ENCODE measurements at places on chromosomes 3 and 15. TPM values are rescaled to one million over a fixed set of nuclear protein-coding genes. Genes with fewer than 3 reads are reported as not detected.

The FOXB1 gene
- total RNA-seq: not detected

The CRABP1 gene
- total RNA-seq: not detected

The MAGEL2 gene
- total RNA-seq: not detected

The TUSC7 gene
- not detected for total RNA-seq

The PTPN23 gene
- total RNA-seq: 12.1 TPM

The TEX55 gene
- not detected for total RNA-seq

The PARL gene
- 45.8 TPM for total RNA-seq

DNA sequence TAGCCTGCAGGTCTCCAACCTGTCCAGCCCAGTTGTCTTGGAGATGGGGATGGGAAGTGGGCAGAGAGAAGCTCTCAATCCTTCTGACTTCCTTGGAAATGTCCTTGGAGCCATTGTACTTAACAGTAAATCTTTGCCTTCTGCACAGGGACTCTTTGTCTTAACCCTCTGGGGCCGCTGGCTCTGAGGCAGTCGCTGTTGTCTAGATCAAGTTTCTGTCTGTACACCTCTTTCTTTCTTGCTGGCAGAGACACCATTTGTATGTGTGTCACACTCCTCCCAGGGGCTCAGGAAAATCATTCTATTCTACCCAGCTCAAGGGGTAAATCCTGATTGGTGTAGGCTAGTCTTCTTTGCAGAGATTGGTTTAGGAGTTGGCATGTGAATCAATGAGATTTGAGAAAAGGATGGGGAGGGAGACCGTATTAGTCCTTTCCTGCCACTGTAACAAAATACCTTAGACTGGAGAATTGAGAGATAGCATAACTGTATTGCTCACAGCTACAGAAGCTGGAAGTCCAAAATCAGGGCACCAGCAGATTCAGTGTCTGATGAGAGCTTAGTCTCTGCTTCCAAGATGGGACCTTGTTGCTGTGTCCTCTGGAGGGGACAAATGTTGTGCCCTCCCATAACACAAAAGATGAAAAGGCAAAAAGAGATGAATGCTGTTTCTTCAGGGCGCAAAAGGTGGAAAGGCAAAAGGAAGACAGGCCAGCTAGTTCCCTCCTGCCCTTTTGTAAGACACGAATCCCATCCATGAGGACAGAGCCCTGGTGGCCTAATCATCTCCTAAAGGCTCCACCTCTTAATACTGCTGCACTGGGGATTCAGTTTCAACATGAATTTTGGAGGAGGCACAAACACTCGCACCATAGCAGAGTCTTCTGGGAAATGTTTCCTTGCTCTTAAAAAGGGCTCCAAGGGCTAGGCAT is 66.3 kb downstream of the PPCDC start:
- no peak for DNase-seq

DNA sequence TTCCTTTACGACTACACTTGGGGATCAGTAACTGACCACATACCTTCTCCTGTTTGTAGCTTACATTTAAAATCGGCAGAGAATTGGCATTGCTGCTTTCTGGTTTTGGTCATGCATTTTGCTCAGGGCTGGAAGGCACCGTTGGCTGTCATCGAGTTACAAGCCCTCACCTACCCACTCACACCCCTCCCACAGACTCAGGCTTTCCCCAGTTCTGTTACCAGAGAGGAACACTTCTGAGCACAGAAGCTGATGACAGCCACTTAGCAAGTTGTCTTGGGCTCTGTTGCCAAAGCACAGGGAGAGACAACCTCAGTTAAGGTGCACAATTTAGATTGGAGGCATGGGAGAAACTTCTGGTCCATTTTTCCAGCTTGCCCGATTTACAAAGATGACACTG is 204.8 kb upstream of the TOPAZ1 start:
- no peak for DNase-seq

DNA sequence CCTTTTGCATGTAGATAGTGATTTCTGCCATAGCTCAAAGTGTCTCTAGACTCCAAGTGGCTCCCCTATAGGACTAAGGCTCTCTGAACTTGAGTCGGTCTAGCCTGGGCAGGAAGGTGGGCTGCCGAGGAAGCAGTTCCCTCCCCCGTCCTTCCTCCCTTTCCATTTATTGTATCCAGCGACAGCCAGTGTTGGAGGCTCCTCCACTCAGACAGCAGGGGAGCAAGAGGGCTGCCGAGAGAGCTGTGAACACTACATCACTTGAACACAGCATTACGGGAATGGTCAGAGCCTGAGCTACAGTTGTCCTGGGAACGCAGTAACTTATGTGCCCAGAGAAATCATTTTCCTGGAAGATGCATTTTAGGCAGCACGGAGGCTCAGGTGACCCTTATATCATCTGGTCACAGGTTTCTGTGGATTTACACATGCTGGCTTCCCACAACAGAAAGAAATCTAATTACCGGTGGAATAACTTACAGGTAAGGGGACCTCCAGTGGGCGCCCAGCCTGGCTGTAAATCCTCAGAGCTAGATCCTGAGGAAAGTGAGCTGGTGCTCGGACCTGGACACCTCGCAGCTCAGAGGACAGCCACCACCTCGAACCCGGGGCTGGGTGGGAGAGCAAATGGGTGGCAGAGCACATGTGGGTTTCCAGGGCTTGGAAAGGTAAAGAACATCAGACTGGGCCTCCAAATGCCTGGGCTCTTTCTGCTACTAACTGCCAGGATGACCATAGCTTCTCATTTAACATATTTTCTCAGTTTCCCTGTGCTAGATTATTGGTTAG is 197.1 kb downstream of the UACA start:
- DNase-seq: no peak

GRCh38 chr3:102447272-102447671 is 12.5 kb downstream of the ZPLD1 start:
- DNase-seq: no peak

GRCh38 chr15:76584868-76585575 is 248.4 kb downstream of the ISL2 start:
- no peak for DNase-seq

- DNase-seq: no peak
Observed at GRCh38 chr3:278300-279064, 81.9 kb downstream of the CHL1 start.

- DNase-seq: peak; percentile 67
Observed at GRCh38 chr15:39919748-39920509, at the start of gene GPR176. Gene GPR176 (minus strand): TSS chr15:39920266. CDS start chr15:39920026, 240 bp downstream.

DNA sequence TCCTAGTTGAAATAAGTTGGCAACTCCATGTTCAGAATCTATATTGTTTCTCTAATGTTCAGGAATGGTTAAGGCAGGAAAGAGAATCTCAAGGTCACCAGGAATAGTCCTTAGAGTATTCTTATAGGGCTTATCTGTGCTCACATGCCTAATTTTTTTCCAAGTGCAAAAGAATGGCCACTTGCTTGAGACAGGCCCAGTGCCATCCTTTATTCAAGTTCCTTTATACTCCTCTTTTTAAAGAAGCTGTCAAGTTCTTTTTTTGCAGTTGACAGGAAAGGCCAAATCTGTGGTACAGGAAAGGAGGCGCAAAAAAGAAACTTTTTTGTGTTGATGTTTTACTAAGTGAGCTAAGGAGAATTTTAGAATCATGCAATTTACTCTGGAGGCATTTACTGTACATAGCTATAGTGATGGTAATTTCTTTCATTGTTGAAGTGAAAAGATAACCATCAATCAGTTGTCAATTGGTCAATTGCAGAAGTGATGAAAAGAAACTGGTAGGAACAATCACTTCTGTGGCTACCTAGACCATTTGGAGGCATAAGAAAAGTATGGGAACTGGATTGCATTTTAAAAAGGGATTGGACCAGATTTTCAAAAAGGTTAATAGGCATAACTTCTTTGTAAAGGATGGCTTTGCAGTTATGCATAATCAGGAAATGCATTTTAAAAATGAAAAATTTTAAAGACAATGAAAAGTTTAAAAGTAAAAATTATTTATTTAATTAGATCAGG is 102.5 kb upstream of the SOX2 start:
- DNase-seq: no peak

- DNase-seq: peak; percentile 19
Observed at GRCh38 chr15:58038426-58039078, 27.0 kb downstream of the ALDH1A2 start.

DNA sequence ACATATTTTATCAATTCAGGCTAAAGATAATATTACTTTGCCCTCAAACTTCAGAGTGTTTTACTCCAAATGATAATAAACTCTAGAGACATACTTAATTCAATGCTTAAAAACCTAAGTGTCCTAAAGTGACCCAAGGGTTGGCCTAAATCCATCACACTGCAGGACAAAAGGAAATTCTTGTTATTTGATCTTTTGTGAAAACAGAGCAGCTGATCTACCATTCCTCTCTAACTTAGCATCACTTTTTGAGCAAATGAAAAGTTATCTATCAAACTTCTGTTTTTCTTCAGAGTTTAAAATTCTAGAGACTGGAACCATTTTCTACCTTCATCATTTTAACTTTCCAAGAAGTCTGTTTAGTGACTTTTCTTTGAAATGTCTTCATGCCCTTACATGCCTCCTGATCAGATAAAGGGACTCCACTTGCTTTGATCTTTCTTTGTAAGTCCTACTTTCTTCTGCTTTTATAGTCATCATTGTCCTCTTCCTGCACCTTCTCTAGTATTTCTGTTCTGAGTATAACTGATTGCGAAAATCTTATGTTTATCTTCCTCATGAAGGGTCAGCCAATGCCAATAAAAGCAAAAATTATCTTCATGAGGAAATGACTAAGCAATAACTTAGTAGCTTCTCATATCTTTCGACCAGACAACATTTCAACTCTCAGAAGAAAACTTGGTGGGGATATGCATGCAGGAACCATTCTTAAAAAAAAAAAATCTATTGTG is 378.7 kb upstream of the TGFBR2 start:
- peak; percentile 83 for DNase-seq

DNA sequence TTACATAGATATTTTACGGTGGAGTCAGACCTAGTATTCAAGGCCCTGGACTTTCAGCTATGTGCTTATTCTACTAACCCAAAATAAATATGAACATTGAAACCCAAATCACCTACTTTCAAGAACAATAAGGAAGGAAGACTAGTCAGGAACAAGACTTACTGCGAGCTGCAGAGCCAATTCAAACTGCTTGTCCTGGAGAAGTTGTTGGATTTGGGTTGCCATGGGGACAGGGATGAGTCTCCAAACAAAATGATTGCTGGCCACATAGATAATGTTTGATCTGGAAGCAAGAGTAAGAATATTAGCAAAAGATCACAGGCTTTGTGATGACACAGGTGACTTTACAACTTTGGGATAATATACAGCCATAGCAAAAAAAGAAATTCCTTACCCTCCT is 21.6 kb upstream of the PLA2G4F start:
- no peak for DNase-seq

DNA sequence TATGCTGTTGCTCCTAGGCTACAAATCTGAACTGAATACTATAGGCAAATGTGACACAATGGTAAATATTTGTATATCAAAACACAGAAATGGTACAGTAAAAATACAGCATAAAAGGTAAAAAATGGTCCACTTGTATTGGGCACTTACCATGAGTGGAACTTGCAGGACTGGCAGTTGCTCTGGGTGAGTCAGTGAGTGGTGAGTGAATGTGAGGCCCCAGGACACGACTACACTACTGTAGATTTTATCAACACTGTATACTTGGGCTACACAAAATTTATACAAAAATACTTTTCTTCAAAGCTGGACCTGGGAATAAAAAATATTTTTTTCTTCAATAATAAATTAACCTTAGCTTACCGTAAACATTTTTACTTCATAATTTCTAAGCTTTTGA is 41.6 kb upstream of the DUT start:
- no peak for DNase-seq

GRCh38 chr15:33152502-33153109 is 41.9 kb downstream of the FMN1 start:
- DNase-seq: no peak

DNA sequence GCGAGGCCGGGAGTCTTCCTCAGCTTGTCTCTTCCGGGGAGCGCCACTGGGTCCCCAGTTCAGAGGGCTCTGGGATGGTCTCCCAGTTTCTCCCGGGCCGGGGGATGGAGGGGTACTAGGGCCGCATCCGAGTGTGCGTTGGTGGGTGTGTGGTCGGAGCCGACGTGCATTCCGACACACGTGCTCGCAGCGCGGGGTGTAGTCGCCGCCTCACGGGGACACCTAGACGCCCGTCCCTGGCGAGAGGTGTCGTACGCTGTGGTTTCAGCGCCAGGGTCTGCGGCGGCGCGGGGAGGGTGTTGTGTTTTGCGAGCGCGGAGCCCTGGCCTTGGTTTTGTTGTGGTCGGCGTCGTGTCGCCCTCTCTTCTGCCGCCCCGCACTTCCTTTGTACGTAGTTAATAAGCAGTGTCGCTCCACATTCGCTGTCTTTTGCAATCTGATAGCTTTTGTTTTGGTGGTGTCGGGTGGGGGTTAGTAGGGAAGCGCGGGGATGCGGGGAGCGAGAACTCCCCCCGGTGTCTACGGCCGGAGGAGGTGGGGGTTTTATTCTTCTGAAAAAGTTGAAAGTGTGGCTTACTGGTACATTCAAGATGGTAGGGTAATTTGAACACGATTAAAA is 2.2 kb downstream of the IGF1R start:
- no peak for DNase-seq

DNA sequence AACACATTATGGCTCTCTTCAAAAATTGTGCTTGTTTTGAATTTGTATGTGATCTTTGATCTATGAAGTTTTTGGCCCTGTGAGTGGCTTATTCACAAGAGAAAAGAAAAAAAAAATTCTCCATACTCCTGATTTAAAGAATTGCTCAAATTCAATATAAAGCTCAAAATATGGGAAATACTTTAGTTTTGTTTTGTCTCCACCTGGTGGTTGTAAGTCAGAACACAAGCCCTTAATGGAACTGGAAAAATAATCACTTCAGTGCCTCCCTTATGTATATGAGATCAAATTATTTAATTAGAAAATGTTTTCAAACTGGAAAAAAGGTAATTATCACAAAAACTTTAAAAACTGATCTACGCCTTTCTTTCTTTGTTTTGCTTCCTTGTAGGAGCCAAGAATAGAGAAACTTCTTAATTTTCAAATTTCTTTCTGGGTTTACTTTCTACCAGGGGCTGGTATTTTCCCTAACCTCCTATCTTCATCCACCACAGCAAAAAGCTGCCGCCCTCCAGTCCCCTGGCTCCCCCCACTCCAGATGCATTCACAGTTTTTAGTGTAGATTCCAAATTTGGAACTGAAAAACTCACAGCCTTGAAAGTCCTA is 50.6 kb downstream of the SERP1 start:
- DNase-seq: peak; percentile 54

DNA sequence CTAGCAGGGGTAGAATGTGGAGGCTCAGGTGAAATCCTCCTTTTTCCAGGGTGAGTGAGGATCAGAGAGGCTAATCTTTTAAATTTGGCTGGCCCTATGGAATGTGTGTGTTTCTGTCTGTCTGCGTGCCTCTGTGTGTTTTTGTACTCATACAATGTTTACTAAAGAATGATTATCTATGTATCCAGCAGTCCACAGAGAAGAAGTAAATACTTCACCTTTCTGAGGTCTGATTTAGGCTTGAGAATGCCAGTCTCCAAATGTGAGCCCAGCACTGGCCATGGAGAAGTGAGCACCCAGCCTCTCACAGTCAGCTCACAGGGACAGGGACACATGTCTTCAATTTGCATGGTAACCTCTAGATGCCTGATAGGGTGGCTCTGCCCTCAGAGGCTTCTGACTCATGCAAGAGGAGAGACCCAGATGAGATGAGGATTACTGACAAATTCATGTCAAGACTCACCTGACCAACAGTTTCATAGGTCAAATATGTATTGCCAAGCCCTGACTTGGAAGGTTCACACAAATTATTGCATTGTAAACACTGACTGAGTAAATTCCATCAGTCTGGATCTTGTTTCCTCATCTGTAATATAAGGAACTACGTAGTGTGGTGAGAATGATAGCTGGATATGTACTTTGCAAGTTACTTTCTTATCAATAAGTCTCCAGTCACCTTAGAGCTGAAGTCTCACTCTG is 31.0 kb downstream of the ENTPD3 start:
- no peak for DNase-seq

GRCh38 chr15:57767481-57767880 is 61.0 kb downstream of the POLR2M start:
- DNase-seq: no peak

GRCh38 chr15:83030021-83030420 is 18.6 kb upstream of the C15orf40 start:
- peak; percentile 67 for DNase-seq

Data from A172 (cell line).